A549 (cell line): ENCODE measurements at places on chromosomes 1 and 21.

- DNase-seq: no peak
Observed at GRCh38 chr1:39450956-39451606, 40.4 kb upstream of the BMP8A start.

GRCh38 chr1:94438692-94439276 is 20.6 kb downstream of the ABCD3 start:
- DNase-seq: no peak

- no peak for DNase-seq
Observed at GRCh38 chr1:31399976-31400375, 13.0 kb upstream of the SERINC2 start.

DNA sequence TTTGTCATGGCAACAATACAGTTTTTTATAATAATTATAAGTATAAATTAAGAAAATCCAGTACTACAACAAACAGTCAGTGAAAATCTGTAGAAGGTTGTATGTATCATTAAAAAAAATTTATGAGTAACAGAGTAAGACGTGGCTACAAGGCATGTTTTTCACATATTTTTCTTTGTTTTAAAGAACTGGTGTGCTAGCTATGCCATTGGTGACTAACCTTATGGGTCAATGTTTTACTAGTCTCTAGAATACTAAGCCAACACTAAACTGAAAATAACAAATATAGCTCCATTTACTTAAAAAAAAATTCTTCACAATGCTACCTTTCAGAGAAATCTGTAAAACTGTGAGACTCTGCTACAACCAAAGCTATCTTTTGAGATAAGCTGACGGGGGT is 261.5 kb downstream of the ADGRL2 start:
- DNase-seq: no peak

DNA sequence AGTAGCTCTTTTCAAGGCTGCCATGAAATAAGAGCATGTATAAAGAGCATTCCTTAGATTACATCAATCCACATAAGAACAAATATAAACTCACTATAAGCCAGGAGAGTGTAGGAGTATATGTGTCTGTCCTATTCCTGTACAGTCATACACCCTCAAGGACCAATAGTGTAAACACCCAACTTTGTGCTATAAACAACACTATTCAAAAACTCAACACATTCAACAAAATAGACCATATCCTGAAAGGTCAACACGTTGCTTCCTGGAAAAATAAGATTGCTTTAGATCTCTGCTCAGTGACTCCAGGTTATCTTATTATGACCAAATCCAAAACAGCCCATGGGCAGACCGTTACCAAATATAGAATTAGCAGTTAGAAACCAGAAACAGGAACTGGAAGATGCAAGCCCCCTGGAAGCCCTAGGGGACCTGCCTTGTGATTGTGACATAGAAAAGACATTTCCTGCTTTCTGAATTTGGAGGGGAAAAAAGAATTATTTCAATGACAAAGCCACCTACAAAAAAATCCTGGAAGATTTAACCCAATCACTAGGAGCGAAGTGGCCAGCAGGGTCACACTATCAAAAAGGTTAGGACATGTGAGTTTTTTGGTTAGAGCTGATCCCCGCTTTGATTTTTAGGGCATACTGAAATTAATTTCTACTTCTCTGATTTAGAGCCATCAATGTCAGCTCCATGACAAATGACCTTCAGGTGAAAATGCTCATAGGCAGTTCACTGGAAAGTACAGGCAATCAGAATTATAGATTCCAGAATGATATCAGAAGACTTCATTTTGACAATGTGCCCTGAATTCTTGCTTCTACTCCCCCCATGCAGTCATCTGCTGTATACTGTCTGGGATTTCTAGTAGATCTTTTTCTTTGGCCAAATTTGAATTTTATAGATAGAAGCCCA is 59.9 kb downstream of the LRRC8C start:
- DNase-seq: peak; percentile 18

DNA sequence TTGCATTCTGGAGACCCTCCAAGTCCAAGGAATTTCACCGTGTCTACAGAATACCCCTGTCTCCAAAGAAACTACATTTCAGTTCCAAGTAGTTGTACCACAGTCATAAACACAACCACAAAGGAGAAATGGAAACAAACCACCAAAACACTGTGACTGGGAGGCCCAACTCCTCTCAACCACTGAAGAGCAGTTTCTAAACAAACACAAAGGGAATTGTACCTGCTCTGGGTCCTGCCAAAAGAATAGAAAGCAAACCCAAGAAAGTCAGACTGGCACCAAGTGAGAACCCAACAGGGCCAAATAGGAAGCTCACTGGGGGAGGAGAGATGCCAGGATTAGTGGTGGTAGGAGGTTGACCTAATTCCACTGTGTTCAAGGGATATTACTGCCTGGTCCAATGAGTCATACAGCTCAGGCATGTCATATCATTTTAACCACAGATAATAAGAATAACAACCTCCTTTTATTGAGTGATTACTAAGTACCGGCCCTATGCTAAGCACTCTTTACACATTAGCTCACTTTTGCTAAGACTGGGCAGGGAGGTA is 123.9 kb upstream of the PPP2R5A start:
- DNase-seq: no peak

DNA sequence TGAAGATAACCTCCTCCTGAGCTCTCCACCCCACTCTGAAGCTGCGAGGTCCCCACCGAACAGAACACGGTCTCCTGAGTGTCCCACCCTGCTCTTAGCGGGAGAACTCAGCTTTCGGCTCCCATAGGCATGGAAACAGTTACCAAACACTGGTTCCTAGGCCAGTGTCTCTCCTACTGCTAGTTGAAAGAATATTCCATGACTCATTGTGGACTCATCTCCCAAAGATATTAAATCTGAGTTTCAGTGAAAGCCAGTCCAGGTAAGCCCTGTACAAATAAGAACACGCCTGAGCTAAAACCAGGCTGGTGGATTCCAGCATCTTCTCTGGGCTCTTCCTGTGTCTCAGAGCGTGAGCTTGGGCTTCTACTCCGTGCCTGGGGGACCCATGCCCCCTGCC is 107.5 kb upstream of the CLDN14 start:
- DNase-seq: peak; percentile 4

DNA sequence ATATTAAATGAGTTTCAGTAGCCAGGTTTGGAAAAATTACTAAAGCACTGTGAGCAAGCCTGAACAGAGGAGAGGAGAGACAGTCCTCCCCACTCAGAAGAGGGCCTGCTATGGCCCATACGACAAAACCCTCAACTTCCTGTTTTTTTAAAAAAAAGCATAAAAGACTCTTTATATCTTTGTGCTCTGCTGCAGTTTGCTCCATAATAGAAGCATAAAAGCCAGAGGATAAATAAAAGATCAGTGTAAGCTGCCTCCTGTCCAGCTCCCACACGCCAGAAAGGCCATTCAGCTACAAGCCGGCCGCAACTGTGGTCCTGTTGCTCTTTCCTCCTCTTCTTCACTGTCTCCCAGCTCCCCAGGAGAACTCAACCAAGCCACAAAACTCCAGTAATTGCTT is 37.8 kb downstream of the NID1 start:
- DNase-seq: no peak

DNA sequence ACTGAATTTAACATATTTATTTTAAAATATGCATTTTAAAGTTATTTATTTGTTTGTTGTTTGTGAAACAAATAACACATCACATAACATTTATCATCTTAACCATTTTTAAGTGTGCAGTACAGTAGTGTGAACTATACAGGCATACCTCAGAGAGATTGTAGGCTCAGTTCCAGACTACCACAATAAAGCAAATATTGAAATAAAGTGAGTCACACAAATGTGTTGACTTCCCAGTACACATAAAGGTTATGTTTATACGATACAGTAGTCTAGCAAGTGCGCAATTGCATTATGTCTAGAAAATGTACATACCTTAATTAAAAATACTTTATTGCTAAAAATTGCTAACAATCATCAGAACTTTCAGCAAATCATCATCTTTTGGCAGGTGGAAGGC is 739.4 kb upstream of the ADGRL4 start:
- peak; percentile 30 for DNase-seq

DNA sequence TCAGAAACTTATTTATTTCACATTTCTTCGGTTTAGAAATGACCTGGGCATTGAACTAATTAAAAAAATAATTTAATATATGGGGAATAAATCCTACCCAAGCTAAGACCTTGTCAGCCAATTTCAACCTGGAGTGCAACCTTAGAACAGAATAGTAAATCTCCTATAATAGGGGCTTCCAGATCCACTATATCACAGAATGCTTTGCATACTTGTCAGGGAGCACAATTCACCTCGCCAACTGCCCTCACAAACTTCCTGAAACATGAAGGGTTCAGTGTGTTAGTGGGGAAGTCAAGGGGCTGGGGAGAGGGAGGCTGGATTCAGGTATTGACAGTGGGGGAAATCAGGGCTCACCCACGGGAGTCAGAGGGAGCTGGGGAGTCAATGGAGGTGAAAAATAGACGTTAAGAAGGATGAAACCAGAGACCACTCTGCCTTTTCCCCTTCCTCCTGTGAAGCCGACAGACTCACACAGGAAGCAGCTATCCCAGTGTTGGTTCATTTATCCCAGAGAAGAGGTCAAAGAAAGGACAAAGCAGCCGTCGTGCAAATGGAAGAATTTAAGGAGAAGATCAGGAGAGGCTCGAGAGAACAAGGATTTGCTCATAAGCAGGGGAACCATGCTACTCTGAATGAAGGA is 453.3 kb downstream of the NUF2 start:
- DNase-seq: no peak

GRCh38 chr1:85417017-85417416 is 47.9 kb downstream of the DDAH1 start:
- no peak for DNase-seq

GRCh38 chr1:183578856-183579255 is 11.4 kb downstream of the NCF2 start:
- no peak for DNase-seq

- DNase-seq: no peak
Observed at GRCh38 chr1:157080714-157081113, 18.9 kb downstream of the ETV3L start.

DNA sequence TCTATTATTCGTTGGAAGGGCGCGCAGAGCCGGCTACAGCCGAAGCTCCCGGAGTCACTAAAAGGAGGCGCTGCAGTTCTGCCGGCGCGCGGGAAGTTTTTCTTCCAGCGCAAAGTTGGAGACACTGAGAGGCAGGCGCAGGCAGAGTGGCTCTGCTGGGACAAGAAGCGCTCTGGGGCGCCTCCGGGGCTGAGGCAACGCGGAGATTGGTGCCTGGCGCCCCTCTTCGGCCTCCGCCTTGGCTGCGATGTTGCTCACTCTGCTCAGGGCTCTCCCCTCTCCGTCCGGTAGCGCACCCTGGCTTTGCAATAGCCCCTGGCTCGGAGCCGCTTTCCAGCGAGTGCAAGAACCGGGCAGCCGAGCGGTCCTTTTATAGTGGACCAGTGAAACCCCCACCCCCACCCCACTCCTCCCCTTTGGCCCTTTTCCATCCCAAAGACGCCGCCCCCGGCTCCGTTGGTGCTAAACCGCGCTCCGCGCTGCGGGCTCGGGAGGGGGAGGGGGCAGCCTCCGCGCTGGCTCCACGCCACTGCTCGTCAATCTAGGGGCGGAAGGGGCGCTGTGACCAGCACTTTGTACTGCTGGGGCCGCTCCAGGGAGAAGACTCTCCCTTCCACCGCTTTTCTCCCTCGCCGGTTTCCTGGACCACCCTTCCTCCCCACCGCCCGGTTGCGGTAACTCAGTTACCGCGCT is at the start of gene ADAMTS1:
TSS of gene ADAMTS1 (minus strand) at position 344 of the 693 bp plus-strand sequence. CDS start 455 bp downstream, outside the sequence.
- DNase-seq: no peak

DNA sequence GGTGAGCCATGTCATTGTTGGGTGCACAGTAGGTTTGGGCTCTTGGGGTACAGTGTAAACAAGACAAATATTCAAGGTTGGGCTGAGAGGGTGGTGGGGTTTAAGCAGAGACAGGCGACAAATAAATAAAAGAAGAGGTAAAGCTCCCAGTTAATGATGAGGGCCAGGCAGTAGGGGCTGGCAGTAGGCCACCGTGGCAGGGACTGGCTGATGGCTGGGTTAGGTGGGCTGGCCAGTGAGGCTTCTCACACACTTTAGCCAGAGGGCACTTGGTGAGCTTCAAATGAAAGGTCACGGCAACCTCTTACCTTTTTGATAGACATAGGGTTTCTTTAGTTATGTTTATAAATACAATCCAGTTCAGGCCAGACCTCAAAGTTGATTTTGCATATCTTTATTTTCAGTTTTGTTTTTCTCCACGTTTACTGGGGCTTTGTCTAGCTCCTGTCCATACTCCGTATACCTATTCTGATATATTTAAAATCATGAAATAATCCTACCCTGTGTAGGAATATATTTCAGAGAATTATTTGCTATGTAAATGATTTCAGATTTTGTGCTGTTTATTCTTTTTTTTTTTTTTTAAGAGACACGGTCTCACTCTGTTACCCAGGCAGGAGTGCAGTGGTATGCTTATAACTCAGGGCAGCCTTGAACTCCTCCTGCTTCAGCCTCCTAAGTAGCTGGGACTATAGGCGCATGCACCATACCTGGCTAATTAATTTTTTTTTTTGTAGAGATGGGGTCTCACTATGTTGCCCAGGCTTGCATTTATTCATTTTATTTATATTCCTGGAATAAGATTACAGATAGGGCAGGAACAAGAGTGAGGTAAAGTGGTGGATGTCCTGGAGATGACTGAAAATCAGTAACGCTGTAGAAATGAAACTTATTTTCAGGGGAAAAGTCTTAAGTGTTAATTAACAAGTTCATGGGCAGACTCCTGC is 122.7 kb downstream of the RYR2 start:
- no peak for DNase-seq

- DNase-seq: no peak
Observed at GRCh38 chr1:224256640-224257039, 73.3 kb downstream of the NVL start.

DNA sequence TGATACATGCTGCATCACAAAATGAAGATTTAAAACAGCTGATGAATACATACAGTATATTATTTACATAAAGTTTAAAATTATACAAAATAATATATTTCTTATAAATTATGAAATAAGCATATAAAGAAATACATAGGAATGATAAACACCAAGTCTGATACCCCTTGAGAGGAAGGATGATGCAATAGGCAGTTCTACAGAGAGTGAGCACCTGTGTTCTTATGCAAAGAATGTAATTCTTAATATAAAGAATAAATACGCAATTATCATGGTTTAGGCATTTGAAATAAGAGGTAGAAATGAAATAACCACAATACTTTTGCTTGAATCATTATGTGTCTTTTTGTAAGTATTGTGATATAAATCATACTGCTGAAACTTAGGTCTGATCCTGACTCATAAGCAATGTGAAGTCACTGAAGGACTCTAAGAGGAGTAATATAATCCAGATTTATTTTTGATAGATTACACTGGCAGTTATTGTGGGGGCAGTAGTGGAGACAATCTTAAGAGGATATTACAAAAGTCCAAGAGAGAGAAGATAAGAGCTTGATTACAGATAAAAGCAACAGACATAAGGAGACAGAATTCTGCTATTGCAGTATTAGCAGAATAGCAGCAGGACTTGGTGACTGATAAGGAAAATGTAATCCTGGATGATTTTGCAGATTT is 39.0 kb downstream of the TTLL7 start:
- DNase-seq: no peak

DNA sequence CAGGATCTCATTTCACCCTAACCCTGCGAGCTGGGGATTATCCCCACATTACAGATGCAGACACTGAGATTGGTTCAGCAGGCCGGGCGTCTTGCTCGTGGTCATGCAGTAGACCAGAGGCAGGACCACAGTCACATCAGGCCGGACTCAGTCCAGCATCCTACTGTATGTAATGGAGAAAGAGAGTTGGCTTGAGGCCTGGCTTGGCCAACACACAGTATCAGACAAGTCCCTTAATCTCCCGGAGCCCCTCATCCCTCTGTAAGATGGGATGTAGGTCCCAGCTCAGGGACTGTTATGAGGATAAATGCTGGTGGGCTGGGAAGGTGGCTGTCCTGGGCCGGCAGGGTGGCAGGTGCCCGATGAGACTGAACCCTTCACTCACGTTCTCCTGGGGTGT is 66.1 kb upstream of the ACTL8 start:
- DNase-seq: no peak
